Heart left ventricle (tissue), 16 donors: ENCODE measurements at places on chromosomes 7 and 10. TPM values are rescaled to one million over a fixed set of nuclear protein-coding genes. Genes with fewer than 3 reads are reported as not detected.

DNA sequence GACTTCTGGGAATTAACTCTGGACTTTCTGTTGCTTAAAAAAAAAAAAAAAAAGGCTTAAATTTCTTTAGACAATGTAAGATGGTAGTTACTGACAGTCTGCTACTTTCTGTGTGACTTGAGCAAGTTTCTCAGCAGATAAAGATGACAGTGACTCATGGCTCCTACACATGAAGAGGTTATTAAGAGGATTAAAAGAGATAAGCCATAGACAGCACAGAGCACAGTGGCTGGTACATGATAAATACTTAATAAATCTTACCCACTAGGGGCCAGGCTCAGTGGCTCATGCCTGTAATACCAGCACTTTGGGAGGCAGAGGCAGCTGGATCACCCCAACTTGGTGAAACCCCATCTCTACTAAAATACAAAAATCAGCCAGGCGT lies 174.8 kb downstream of the JAZF1 start:
- H3K36me3 ChIP-seq: no peaks in the 10 kb centered on the region
- H3K27me3 ChIP-seq: no peaks in the 10 kb centered on the region
- peaks cover 11% of the 10 kb centered on the region for H3K4me1 ChIP-seq
- H3K4me3 ChIP-seq: no peak overlapping the region
- no peak overlapping the region for H3K27ac ChIP-seq
- DNase-seq: no peak

DNA sequence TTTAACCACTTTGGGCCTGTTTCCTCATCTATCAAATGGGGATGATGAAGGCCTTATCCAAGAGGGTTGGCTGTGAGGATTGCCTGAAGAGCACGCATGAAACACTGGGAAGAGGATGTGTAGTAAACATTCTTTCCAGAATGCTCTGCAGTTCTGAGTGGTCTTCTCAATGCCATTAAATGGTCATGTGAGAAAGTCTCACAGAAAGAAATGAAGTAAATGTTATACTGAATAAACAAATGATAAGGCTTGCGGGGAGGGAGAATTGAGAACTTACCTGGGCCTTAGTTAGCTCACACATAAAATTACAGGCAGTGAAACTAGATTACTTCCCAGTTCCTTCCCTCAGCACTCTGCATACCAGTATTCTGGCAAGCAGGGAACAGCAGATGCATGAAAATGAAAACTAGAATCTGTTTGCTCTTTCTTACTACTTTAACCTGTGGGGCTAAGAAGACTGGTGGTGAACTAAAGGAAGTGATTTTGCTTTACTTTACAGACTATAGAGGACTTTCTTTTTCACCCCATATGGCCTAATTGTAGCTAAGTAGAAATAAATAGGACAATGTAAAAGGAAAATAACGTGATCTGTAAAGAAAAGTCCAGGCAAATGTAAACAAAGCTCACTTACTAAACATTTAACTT lies 135.3 kb upstream of the CCDC6 start:
- no peak overlapping the region for H3K4me3 ChIP-seq
- no peak for DNase-seq
- H3K27ac ChIP-seq: no peak overlapping the region
- H3K4me1 ChIP-seq: no peaks in the 10 kb centered on the region
- H3K27me3 ChIP-seq: no peaks in the 10 kb centered on the region

- H3K4me1 ChIP-seq: no peaks in the 10 kb centered on the region
- no peaks in the 10 kb centered on the region for H3K27me3 ChIP-seq
- H3K36me3 ChIP-seq: no peaks in the 10 kb centered on the region
- no peak overlapping the region for H3K4me3 ChIP-seq
- H3K27ac ChIP-seq: no peak overlapping the region
Observed at GRCh38 chr10:3655528-3655927, 129.5 kb downstream of the KLF6 start.

DNA sequence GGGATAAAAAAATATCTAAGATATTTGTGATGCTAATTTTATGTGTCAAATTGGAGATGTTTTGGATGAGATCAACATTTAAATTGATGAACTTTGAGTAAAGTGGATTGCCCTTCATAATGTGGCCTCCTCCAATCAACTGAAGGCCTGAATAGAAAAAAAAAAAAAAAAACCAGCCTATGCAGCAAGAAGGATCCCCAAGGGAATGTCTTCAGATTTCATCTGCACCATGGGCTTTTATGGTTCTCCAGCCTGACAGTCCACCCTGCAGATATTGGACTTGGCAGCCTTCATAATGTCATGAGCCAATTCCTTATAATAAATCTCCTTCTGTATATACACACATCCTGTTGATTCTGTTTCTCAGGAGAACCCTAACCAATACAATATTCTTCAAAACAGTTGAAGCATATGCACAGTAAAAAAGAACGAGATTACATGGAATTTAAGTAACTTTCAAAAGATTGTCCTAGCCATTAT lies 316.9 kb upstream of the PLXDC2 start:
- no peak overlapping the region for H3K4me3 ChIP-seq
- no peak for DNase-seq
- no peaks in the 10 kb centered on the region for H3K27me3 ChIP-seq
- H3K27ac ChIP-seq: no peak overlapping the region
- no peaks in the 10 kb centered on the region for H3K4me1 ChIP-seq

KDM7A gene
- total RNA-seq: 8.3 TPM

GRCh38 chr10:71423250-71423649 lies 26.5 kb downstream of the CDH23 start:
- no peak for DNase-seq
- no peaks in the 10 kb centered on the region for H3K36me3 ChIP-seq
- H3K27ac ChIP-seq: no peak overlapping the region
- H3K27me3 ChIP-seq: no peaks in the 10 kb centered on the region
- H3K4me1 ChIP-seq: no peaks in the 10 kb centered on the region

SLC18A3 gene
- total RNA-seq: not detected

FRG2B gene
- total RNA-seq: not detected

- H3K4me1 ChIP-seq: no peaks in the 10 kb centered on the region
- H3K36me3 ChIP-seq: no peaks in the 10 kb centered on the region
- no peak for DNase-seq
- H3K4me3 ChIP-seq: no peak overlapping the region
- H3K27me3 ChIP-seq: no peaks in the 10 kb centered on the region
Observed at GRCh38 chr10:13973742-13974141, 357.0 kb downstream of the FRMD4A start.

GRCh38 chr7:138049505-138050116 lies 26.6 kb upstream of the AKR1D1 start:
- no peaks in the 10 kb centered on the region for H3K4me1 ChIP-seq
- no peak for DNase-seq
- no peak overlapping the region for H3K27ac ChIP-seq
- no peak overlapping the region for H3K4me3 ChIP-seq
- H3K27me3 ChIP-seq: no peaks in the 10 kb centered on the region
- H3K36me3 ChIP-seq: no peaks in the 10 kb centered on the region

DNA sequence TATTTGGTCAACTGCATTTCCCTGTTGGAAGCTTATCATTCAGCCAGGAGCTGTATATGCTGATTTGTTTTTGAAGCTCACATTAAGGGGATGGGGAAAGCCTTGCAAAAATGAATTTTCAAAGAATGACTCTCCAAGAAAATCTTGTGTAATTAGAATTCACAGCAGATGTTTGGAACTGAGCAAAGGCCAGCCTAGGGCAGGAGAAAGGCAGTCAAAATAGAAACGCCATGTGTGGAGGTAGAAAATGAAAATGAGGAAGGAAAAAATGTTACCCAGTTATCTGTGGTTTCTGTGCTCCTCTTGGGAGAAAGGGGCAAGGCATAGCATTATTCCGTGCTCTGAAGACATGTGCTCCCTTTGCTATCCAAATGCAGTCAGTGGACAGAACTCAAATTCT lies 93.5 kb downstream of the NRP1 start:
- peak overlapping the region; percentile 6 for H3K27ac ChIP-seq
- no peak for DNase-seq
- H3K4me3 ChIP-seq: no peak overlapping the region
- H3K4me1 ChIP-seq: peaks cover 30% of the 10 kb centered on the region

DNA sequence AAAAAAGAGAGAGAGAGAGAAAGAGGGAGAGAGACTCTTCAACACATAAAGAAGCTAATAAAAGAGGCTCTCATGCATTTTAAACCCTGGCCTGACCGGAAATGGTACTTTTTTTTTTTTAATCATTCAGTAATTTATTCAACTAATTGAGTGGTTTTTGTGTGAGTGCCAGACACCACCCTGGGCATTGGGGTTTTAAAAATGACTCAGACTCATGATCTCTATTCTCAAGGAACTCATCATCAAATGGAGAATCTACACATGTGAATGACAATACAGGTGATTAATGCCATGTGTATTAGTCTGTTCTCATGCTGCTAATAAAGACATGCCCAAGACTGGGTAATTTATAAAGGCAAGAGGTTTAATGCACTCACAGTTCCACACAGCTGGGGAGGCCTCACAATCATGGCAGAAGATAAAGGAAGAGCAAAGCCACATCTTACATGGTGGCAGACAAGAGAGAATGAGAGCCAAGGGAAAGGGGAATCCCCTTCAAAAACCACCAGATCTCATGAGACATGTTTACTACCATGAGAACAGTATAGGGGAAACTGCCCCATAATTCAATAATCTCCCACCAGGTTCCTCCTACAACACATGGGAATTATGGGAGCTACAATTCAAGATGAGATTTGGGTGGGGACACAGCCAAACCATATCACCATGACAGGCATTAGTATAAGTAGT lies 158.5 kb upstream of the AUTS2 start:
- no peak overlapping the region for H3K4me3 ChIP-seq
- peaks cover 3% of the 10 kb centered on the region for H3K4me1 ChIP-seq
- no peak for DNase-seq
- H3K27me3 ChIP-seq: no peaks in the 10 kb centered on the region
- H3K27ac ChIP-seq: no peak overlapping the region
- no peaks in the 10 kb centered on the region for H3K36me3 ChIP-seq

DNA sequence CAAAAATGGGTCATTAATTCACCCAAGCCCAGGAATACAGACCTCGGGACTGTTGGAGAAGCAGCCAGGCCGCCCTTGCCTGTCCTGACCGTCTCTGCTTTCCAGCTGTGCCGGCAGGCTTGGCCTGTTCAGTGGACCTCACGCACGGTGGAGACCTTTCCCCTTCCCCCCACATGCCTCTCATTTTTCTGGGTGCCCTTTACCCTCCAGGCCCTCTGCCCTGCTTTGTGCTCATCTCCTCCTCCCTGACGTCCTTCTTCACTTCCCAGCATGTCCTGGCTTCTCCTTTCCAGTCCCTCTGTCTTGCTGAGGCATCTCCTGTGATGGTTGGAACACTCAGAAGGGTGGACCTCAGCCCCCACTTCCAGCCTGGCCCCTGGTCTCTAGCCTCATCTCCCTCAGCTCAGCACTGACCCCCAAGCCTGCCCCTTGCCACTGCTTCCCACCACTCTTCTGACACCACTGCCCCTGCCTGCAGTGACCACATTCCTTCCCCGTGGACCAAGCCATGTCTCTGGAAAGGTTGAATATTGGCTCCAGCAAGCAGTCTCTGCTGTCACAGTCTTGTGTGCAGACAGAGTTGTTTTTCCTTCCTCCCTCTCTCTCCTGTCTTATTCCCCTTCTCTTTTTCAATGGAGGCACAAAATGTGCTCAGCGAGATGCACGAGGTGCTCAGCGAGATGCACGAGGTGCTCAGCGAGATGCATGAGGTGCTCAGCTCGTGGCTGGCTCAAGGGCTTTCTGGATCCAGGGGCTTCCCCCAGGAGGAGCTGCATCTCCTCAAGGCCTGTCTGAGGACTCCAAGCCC lies 14.9 kb downstream of the BAG3 start:
- H3K4me3 ChIP-seq: no peak overlapping the region
- peak overlapping the region; percentile 91 for H3K27ac ChIP-seq

TEX47 gene
- total RNA-seq: not detected

LIPF gene
- not detected for total RNA-seq

ADAM12 gene
- 0.86 TPM for total RNA-seq

DNA sequence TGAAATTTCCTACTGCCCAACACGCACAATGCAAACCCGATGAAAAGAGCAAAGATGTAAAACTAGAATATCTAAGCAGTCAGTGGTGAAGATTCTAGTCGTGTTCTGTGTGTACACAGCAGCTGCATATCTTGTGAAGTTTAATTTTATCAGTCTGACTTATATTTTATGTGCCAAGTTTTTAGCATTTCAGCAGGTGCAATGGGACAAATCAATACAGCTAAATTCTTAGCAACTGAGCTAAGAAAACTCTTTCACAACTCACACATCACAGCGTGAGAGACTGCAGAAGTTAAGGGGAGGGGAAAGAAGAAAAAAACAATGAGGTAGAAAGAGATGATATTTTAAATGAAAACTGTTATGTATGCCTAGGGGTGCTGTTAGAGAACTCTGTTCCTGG lies 164.9 kb upstream of the NEBL start:
- no peak overlapping the region for H3K4me3 ChIP-seq
- DNase-seq: no peak
- no peaks in the 10 kb centered on the region for H3K36me3 ChIP-seq
- no peak overlapping the region for H3K27ac ChIP-seq
- H3K4me1 ChIP-seq: no peaks in the 10 kb centered on the region

NEUROD6 gene
- not detected for total RNA-seq

- H3K27me3 ChIP-seq: no peaks in the 10 kb centered on the region
- DNase-seq: peak; percentile 86
- no peaks in the 10 kb centered on the region for H3K36me3 ChIP-seq
- H3K4me1 ChIP-seq: peaks cover 28% of the 10 kb centered on the region
- H3K4me3 ChIP-seq: peak within 1 kb of the TSS; percentile 68
Observed at GRCh38 chr10:11742009-11742778, at the start of gene ECHDC3. ECHDC3 (plus strand) TSS chr10:11742382; CDS start chr10:11742577, 195 bp downstream.

UBE2D4 gene
- 48.4 TPM for total RNA-seq

FGFBP3 gene
- total RNA-seq: 0.50 TPM

CYP26C1 gene
- not detected for total RNA-seq

GRCh38 chr10:63553031-63553430 lies 31.8 kb downstream of the REEP3 start:
- H3K36me3 ChIP-seq: no peaks in the 10 kb centered on the region
- no peaks in the 10 kb centered on the region for H3K27me3 ChIP-seq
- H3K4me1 ChIP-seq: peaks cover 7% of the 10 kb centered on the region
- H3K27ac ChIP-seq: peak overlapping the region; percentile 74

THNSL1 gene
- 3.3 TPM for total RNA-seq

GRCh38 chr7:42091461-42092291 lies 145.3 kb downstream of the GLI3 start:
- H3K27ac ChIP-seq: peak overlapping the region; percentile 65
- H3K4me3 ChIP-seq: no peak overlapping the region
- peaks cover 5% of the 10 kb centered on the region for H3K4me1 ChIP-seq
- DNase-seq: no peak

- H3K4me3 ChIP-seq: no peak overlapping the region
- H3K27me3 ChIP-seq: no peaks in the 10 kb centered on the region
- no peak overlapping the region for H3K27ac ChIP-seq
- DNase-seq: no peak
Observed at GRCh38 chr10:18068401-18068800, 71.8 kb upstream of the CACNB2 start.

- no peak for DNase-seq
- no peaks in the 10 kb centered on the region for H3K36me3 ChIP-seq
- no peak overlapping the region for H3K27ac ChIP-seq
- no peaks in the 10 kb centered on the region for H3K27me3 ChIP-seq
Observed at GRCh38 chr7:18364396-18364795, 131.2 kb upstream of the HDAC9 start.

- no peaks in the 10 kb centered on the region for H3K4me1 ChIP-seq
- no peak overlapping the region for H3K27ac ChIP-seq
- H3K4me3 ChIP-seq: no peak overlapping the region
- no peaks in the 10 kb centered on the region for H3K36me3 ChIP-seq
- no peak for DNase-seq
Observed at GRCh38 chr7:96414931-96415292, 93.0 kb upstream of the SLC25A13 start.

RAPGEF5 gene
- total RNA-seq: 11.0 TPM

- H3K4me1 ChIP-seq: peaks cover 20% of the 10 kb centered on the region
- no peak overlapping the region for H3K27ac ChIP-seq
- no peak overlapping the region for H3K4me3 ChIP-seq
- no peak for DNase-seq
- H3K36me3 ChIP-seq: no peaks in the 10 kb centered on the region
Observed at GRCh38 chr7:129903935-129904334, 48.8 kb downstream of the UBE2H start.

NIPSNAP2 gene
- total RNA-seq: 455 TPM

TYW1B gene
- total RNA-seq: 2.2 TPM

FAM180A gene
- total RNA-seq: 40.6 TPM
